Temporal lobe (tissue), 4 donors: ENCODE measurements at places on chromosomes 12 and 14. TPM values are rescaled to one million over a fixed set of nuclear protein-coding genes. Genes with fewer than 3 reads are reported as not detected.

The DAO gene
- total RNA-seq, result not detected

The CD27 gene
- 0.25 TPM for total RNA-seq

The TM7SF3 gene
- total RNA-seq, result 55.3 TPM

The FANCM gene
- 7.9 TPM for total RNA-seq

The HOTAIR gene
- not detected for total RNA-seq

The PPFIA2 gene
- total RNA-seq, result 150 TPM

The WNT1 gene
- not detected for total RNA-seq

The PKP2 gene
- 6.4 TPM for total RNA-seq

The SIRT4 gene
- 3.9 TPM for total RNA-seq

The TDG gene
- 42.8 TPM for total RNA-seq

The ADSS1 gene
- total RNA-seq, result 2.0 TPM

The RNF31 gene
- total RNA-seq, result 27.5 TPM

The KSR2 gene
- total RNA-seq, result 1.5 TPM

The MGP gene
- 12.0 TPM for total RNA-seq

The ASIC1 gene
- 24.6 TPM for total RNA-seq

The KRT78 gene
- total RNA-seq, result not detected

The COX8C gene
- not detected for total RNA-seq

The DENND5B gene
- total RNA-seq, result 41.6 TPM

The PTPRR gene
- total RNA-seq, result 12.8 TPM

The ADCY6 gene
- total RNA-seq, result 28.8 TPM

The STYK1 gene
- 3.9 TPM for total RNA-seq

The LUM gene
- 16.7 TPM for total RNA-seq

The DYNC1H1 gene
- 949 TPM for total RNA-seq

The KLRF1 gene
- not detected for total RNA-seq

The FAM90A1 gene
- not detected for total RNA-seq

The TRPV4 gene
- total RNA-seq, result 0.25 TPM

The GARIN6 gene
- total RNA-seq, result not detected

The LBHD2 gene
- total RNA-seq, result not detected

The ADGRD1 gene
- 2.7 TPM for total RNA-seq

The PLEKHG3 gene
- 7.1 TPM for total RNA-seq

The TAS2R20 gene
- 7.4 TPM for total RNA-seq

The AMN gene
- 0.25 TPM for total RNA-seq

The STXBP6 gene
- 28.0 TPM for total RNA-seq

The CISTR gene
- total RNA-seq, result not detected

The CMTM5 gene
- 1.5 TPM for total RNA-seq

The HOXC9 gene
- not detected for total RNA-seq

The LRRC10 gene
- not detected for total RNA-seq

The CLEC7A gene
- 0.74 TPM for total RNA-seq

The HSPB8 gene
- total RNA-seq, result 1.2 TPM

The KLHL33 gene
- total RNA-seq, result 0.25 TPM

The CLEC9A gene
- not detected for total RNA-seq

The TESPA1 gene
- under 0.01 TPM for total RNA-seq

The BDKRB2 gene
- 0.25 TPM for total RNA-seq

The TPH2 gene
- total RNA-seq, result not detected

The CNTN1 gene
- total RNA-seq, result 376 TPM

The TDRD9 gene
- 1.2 TPM for total RNA-seq

The OR4Q2 gene
- not detected for total RNA-seq

The CCDC184 gene
- total RNA-seq, result 26.3 TPM

The ZDHHC22 gene
- total RNA-seq, result 9.8 TPM

The CLEC14A gene
- 3.2 TPM for total RNA-seq

The LRP1 gene
- 116 TPM for total RNA-seq

The MSI1 gene
- total RNA-seq, result 8.9 TPM

The ZBTB25 gene
- total RNA-seq, result 12.8 TPM

The TAS2R13 gene
- 5.2 TPM for total RNA-seq

The PIWIL1 gene
- not detected for total RNA-seq

The DNAJC22 gene
- total RNA-seq, result under 0.01 TPM

The TGM1 gene
- total RNA-seq, result 0.49 TPM

The POTEM gene
- total RNA-seq, result not detected

The KCNJ8 gene
- total RNA-seq, result 4.2 TPM
